Left kidney (tissue), 8 donors: ENCODE measurements at places on chromosomes 2 and 18.
A peak's percentile ranks its signal among the peaks of the same experiment; 100 is the strongest.

DNA sequence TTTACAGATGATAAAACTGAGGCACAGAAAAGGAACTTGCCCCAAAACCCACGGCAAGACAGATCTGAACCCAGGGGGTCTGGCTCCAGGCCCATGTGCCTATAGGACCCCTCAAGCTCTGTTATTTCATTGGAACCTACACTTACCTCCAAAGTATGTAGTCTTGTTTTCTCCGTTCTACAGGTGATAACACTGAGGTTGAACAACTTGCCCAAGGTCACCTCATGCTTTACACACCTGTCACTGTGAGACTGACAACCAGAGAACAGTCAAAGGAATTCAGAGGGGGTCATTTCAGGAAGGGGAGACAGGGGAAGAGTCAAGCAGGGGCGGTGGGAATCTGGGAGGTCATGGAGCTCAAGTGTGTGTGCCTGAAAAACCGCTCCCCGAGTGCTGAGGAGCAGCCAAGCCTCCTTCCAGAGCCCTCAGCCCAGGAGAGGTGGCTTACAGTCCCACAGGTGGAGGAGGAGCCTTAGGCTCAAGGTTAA is 47.7 kb downstream of the SERTAD2 start:
- no peak for DNase-seq

- DNase-seq: no peak
These were observed 69.0 kb downstream of the ST6GAL2 start for GRCh38 chr2:106816974-106817373.

DNA sequence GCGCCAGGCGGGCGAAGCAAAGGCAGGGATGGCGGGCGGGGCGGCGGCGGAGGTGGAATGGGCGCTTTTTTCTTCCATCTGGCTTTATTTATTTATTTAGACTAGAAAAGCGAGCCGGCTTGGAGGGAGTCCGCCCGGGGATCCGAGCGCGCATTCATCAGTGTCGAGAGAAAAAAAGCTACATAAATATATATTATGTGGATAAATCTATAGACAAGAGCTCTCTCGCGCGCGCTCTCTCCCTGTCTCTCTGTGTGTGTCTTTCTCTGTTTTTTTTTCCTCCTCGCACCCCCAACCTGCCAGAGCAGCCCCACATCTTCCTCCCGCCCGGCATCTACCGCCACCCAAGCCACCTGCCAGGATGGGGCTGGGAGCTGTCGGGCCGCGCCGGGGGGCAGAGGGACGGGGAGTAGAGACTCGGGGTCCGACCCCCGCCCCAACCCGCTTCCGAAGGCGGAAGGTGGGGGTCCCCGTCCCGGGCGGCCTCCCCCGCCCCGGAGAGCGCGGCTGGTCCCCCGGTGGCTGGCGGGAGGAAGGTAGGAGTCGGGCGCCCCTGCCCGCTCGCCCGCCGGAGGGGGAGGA is 972 bp upstream of the CELF4 start:
- DNase-seq: no peak

GRCh38 chr2:127415593-127416505 is 2.4 kb upstream of the PROC start:
- DNase-seq: peak; percentile 56

DNA sequence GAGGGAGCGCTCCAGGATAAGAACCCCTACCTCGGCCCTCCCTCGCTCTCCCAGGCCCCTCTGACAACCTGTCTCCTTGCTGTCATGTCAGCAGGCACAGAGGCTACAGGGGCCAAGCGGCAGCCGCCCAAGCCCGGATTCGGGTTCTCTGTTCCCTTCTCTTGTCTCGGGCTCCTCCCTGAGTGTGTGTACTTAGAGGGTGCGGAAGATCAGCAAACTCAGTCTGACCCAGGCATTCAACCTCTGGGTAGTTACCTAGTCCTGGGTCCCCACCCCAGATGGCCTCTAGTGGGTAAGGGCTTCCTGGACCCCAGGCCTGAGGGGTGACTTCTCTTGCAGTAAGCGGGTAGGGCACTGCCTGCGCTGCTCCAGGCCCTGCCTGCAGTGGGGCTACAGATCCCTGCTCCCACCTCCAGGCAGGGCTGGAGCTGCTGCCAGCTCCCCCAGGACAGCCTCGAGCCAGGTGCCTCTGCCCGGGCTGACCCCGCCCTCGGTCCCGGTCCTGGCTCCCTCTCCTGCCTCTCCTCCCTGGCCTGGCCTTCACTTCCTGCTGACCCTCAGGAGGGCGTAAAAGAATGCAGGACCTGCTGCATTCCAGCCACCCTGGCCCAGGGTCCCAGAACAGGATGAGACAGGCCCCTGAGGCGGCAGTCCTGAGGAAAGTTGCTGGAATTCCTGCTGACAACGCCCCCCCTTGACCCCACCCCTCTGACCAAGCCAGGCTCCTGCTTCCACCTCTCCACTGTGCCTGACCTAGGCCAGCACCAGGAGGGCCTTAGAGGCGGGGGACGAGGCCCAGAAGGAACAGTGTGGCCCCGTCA is 22.0 kb downstream of the GPC1 start:
- DNase-seq: no peak

DNA sequence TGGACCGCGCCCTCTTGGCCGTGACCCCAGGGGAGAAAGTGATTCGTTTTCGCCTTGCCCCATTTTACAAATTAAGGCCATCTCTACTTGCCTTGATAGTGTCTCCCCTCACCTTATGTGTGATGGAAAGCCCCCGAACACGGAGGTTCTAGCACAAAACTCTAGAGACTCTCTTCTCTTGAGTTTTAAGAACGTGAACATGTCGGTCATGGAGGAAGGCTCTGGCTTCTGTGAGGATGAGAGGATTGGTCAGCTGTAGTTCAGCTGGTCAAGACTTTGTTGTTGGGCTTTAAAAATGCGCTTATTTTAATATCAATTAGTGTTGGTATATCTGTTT is 828 bp downstream of the DYNC1I2 start:
- no peak for DNase-seq

DNA sequence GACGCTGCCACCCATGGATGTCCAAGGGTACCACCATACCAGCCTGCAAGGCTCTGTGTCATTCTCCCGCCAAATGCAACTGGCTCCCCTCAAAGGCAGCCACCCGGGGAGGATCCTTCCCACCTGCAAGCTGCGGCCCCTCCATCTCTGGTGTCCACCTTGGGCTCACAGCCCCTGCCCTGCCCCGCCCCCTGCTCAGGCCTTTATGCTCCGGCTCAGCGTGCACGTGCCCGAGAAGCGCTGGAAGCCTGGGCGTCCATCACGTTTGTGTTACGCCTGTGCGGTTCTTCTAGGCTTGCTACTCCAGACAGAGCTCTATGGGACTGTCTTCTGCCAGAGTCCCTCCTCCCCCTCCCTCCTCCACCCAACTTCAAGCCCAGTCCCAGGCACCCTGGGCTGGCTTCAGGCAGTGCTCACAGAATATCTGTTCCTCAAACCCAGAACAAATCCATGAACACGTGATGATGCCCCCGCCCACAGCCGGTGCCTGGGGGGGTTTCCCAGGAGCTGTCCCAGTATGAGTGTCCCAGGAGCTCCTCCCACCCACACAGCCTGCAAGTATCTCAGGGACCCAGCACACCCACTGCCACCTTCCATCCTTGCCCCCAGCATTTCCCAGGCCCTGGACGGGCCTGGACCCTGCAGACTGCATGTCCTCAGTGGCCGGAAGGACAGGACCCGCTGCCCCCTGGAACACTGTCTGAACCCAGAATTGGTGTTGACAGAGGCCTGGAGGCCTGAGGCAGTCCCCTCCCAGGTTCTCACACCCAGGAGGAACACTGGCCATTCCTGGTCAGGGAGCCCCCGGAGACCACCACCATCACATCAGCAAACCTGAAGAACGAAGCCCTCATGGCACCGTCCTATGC is 30.3 kb downstream of the KIF1A start:
- no peak for DNase-seq

DNA sequence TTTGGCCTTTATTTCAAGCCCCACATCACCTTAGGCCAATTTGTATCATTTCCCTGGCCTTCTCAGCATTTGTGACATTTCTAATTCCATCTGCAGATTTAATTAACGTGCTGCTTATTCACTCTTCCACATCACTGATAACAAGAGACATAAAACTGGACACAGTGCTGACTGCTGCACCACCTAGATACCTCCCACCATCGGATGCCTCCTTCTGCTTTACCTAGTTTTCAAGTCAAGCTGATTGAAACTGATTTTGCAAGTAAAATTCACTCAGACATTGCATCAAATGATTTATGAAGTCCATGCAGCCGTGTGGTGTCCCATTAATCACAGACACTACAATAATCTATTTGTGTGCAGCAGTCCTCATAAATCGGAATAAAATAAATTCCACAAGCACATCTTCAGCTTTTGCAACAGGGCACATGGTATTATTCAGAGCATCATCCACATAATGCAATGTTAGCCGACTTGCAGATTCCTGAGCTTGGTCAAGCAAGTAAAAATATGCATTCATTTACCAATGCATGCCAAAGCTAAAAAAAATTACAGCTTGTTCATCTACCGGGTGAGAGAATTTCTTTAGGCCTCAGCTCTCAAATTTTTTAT is 15.9 kb upstream of the CRIM1 start:
- DNase-seq: no peak

DNA sequence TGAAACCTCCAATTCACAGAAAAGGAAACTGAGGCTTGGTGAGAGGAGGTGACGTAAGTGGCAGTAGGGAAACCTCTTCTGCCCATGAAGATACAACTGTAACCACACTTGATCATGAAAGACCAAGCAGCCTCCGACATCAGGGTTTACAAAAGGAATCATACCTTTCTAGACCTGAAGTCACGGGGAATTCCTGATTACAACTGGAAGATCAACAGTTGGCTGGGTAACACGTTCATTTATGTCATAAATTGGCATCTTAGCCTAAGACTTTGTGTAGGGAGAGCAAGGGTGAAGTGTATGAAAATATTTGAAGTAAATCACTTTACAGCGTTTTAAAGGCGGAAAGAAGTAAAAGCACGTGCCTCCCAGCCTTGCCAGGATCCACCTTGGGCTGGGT is 922 bp downstream of the HS1BP3 start:
- no peak for DNase-seq

DNA sequence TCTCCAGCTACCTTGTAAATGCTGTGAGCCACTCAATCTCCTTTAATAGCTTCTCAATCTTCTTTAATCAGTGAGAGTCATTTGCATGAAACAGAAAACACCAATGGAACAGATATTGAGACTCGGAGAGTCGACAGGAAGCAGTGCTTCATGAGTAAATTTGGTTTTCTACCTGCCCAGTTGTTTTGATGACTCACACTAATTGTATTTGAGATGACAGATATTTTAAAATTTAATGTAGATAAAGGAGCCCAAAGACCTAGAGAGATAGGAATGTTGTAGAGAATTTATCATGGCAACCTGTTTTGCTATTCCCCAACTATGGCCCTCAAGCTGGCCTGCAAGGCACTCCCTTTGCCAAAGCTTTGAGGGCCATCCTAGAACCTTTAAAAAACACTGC is 119.1 kb downstream of the CDC42EP3 start:
- no peak for DNase-seq

DNA sequence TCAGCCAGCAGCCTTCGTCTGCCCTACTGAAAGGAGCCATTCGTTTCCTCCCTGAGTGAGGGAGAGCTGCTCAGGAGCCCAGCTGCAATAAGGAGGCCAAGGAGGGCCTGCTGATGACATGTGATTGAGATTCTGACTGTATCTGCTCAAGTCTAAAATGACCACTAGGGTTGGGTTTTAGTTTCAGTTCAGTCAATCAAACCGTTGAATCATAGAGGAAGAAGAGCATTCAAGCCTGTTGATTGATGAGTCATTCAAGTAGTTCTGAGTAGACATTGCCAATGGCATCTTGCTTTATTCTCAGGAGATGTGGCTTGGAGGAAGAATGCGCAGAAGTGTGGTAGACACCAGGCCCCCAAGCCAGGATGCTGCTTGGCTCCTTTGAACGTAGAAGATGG is 19.9 kb upstream of the BCL2L11 start:
- no peak for DNase-seq

GRCh38 chr2:8633186-8633734 is 48.6 kb upstream of the ID2 start:
- DNase-seq: no peak

- no peak for DNase-seq
These were observed 1472.7 kb upstream of the ZEB2 start for GRCh38 chr2:145992572-145992971.

DNA sequence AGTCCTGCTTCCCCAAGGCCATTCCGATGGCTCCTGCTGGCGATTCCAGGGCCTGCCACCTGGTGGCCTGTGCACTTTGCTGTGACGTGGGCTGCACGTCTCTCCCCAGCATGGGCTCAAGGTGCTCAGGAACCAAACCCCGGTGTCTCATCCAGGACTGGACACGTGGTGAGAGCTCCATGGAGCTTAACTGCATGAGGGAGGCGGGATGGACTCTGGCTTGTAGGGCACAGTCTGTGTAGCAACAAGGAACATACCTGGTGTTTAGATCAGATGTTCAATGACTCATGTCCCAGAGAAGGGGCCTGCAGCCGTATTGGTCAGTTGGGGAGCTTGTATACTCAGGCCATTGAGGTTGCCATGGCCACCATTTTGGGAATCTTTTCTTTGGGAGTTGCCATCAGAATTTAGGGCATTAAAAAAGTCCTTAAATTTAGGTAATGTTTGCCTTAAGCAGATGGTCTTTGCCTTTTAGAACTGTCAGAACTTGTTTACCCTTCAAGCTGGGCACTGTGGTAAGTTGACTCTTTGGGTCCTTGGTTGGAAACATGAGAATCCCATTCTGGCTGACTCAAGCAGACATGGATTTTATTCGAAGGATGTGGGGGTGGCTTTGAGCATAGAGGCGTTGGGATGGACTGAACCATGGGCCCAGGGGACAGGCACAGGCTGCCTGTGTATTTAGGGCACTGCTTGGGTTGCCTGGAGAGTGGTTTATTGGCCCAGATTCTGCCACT is 21.0 kb downstream of the AGAP1 start:
- DNase-seq: no peak

DNA sequence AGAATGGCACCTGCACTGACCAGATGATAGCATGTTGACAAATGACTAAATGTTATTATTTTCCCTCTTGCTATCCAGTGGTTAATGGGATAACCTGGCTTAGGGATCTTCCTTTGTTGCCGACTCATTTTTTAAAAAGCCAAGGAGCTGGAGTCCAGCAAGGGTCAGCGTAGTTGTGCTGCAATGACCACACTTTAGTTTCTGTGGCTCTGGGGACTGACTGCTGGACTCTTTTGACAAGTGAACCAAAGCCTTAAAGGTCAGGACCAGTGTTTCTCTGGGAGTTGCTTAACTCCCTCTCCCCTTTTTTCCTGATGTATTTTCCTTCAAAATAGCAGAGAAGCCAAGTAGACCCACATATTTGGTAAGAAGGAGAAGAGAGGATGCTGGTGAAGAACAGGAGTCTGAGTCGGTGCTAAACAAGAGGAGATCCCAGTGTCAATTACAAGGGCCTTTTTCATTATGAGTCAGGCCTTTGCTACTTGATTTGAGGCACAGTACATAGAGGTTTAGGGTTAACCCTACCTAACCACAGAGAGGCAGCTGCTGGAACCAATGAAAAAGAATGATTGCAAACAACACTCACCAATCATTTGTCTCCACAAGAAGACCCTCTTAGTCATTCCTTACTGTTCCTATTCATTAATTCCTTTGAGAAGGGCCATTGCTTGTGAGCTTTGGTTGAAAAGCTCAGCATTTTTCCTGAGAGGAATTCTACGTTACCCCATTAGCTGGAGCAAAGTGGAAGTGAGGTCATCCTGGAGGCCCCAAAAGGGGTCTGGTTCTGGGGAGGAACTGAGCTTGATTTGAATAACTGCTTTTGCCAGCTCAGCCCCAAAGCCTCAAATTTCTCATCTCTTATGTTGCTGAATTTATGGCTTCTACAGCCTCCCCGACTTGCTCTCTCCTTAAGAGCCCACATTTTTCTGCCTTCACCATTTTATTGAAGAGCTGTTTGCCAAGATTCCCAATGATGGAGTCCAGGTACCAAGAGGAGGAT is 137.6 kb upstream of the HNMT start:
- DNase-seq: no peak
